Naive thymus-derived CD8-positive, alpha-beta T cell (primary cell): ENCODE measurements at places on chromosomes 4 and X. TPM values are rescaled to one million over a fixed set of nuclear protein-coding genes. Genes with fewer than 3 reads are reported as not detected.

The GPRASP3 gene
- total RNA-seq: 2.4 TPM

The RAB41 gene
- not detected for total RNA-seq

The PLK4 gene
- 2.8 TPM for total RNA-seq

The USP17L20 gene
- total RNA-seq: not detected

The VCX gene
- not detected for total RNA-seq

DNA sequence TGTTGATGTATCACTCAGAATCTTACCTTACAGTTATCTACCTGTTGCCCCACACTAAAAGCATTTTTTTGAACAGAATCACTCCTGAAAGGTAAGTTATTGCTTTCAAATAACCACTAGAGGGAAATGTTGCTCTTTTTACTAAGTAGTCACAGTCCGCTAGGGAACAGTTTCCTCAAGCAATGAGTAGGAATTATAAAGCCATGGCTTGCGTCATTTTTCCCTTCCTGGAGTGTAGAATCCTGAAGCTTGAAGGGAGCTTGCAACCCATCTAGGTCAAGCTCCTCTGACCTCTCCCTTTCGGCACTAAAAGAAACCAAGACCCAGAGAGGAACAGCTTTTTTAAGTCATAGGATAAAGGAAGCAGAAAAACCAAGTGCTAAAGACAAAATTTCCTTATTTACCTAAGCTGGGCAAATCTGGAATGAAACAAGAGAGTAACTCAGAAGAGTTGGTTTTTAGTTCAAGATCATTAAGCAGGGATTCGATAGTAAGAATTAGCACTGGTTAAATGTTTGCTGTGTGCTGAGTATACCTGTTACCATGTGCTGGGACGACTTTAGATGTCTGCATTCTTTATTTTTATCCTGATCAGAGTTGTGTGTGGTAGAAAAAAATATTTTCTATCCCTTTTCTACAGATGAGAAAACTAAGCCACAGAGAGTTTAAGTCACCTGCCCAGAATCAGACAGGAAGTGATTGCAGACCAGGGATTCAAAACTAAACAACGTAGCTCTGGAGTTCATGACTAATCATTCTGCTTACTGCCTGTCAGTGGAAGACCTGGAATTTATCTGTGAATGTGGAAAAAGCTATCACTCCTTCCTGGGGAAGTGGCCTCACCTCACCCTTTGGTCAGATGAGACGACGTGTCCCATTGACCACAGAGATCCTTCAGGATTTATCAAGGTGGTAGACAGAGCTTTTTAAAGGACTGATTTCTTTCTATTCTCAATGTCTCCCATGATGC is 631.5 kb downstream of the RAB28 start:
- H3K27me3 ChIP-seq: peaks cover 13% of the 10 kb centered on the region
- H3K36me3 ChIP-seq: no peaks in the 10 kb centered on the region
- H3K27ac ChIP-seq: no peak overlapping the region
- no peaks in the 10 kb centered on the region for H3K4me1 ChIP-seq

DNA sequence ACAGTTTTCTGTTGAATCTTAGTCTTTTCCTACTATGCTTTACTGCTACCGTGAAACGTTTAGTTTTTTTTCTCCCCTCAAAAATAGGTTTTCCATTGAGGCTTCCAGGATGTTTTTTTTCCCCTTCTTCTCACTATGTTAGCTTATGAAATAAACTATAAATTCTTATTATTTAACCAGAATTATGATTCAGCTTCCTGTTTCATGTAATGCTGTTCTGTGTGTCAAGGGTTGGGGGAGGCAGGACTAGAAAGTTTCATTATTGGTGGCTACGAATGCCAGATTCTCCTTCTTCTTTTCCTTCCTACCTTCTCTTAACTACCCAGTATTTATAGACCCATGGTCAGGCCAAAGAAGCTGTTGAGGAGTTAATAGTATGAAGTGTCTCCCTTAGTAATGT is 11.8 kb downstream of the CLCN5 start:
- H3K27me3 ChIP-seq: no peaks in the 10 kb centered on the region
- DNase-seq: no peak
- no peaks in the 10 kb centered on the region for H3K4me1 ChIP-seq
- no peaks in the 10 kb centered on the region for H3K36me3 ChIP-seq

- peak overlapping the region; percentile 85 for H3K27ac ChIP-seq
- H3K36me3 ChIP-seq: peaks cover 35% of the 10 kb centered on the region
- H3K27me3 ChIP-seq: no peaks in the 10 kb centered on the region
- peaks cover 6% of the 10 kb centered on the region for H3K4me1 ChIP-seq
- H3K4me3 ChIP-seq: no peak overlapping the region
Measured at GRCh38 chr4:25330335-25330734, 17.8 kb downstream of the ZCCHC4 start.

GRCh38 chr4:168437192-168437943 is 42.9 kb downstream of the DDX60L start:
- DNase-seq: no peak
- H3K4me1 ChIP-seq: peaks cover 8% of the 10 kb centered on the region
- H3K36me3 ChIP-seq: peaks cover 60% of the 10 kb centered on the region
- no peak overlapping the region for H3K4me3 ChIP-seq

- no peak overlapping the region for H3K27ac ChIP-seq
- no peaks in the 10 kb centered on the region for H3K27me3 ChIP-seq
- no peaks in the 10 kb centered on the region for H3K36me3 ChIP-seq
- DNase-seq: no peak
Measured at GRCh38 chr4:128068918-128069317, 7.8 kb downstream of the LARP1B start.

- H3K4me1 ChIP-seq: peaks cover 2% of the 10 kb centered on the region
- H3K27ac ChIP-seq: peak overlapping the region; percentile 15
- no peak for DNase-seq
Measured at GRCh38 chr4:26075583-26075982, 161.6 kb downstream of the SMIM20 start.
